ENCODE measurements at places on chromosomes 1 and 21.

DNA sequence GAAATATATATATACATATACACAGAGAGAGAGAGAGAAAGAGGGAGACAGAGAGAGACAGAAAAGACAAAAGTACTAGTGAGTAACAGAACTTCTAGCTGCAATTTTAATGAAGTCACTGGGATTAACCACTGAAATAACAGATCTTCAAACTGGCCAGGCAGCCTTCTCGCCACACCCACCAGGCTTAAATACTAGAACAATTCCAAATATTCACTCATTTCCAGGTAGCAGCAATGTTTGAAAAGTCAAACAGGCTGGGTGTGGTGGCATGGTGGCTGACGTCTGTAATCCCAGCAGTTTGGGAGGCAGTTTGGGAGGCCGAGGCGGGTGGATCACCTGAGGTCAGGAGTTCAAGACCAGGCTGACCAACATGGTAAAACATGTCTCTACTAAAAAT, 5.2 kb downstream of the PRDX1 start:
- no peak for DNase-seq

- no peak for DNase-seq
Measured at GRCh38 chr1:231890791-231891190, 264.2 kb downstream of the DISC1 start.

DNA sequence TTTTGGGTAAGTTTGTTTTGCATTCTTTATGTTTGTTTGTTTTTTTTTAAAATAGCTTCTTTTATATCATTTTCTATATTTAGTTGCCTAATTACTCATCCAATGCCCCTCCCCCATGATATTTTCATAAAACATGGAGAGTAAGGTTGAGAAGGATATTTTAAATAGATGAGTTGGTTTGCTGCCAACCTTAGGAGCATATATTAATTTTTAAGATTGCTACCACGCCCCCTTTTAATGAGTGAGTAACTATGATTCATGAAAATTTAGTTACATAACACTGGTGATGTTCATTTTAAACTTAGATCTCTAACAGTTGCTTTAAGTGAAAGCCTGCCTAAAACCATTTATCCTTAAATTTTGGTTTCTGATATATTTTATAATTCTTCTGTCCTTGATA, 18.7 kb downstream of the TMEM50A start:
- DNase-seq = no peak

DNA sequence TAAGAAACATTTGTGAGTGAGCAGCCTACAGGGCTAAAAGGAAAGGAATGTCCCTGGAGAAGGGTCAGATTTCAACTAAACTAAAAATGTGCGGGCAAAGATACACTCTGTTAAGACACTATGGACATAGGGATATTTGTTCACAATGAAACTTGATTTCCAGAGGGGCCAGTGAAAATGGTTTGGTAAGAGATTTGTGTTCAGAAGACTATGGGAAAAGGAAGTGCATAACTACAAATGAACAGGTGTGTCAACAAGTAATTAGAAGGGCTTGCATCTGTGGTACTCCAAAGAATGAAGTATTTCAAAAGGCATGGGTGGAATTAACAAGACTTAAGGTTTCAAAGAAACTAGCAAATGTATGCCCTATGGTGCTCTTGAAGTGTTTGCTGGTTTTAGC, 60.4 kb downstream of the NME7 start:
- no peak for DNase-seq

DNA sequence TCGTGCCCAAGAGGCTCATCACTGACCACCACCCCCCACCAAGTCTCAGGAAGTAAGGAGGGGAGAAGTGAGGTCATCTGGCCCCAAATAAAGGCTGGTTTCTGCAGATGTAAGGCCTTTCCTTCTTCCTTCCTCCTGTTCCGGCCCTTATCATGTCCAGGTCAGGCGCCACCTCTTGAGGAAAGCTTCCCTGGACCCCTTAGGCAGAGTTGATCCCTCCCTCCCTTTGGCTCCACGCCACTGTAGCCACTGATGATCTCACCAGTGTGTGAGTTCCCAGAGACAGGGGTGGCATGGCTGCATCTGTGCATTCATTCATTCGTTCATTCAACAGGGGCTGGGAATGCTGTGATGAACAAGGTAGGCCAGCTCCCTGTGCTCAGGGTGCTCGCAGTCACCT, 59.2 kb downstream of the TAS1R2 start:
- DNase-seq = no peak

DNA sequence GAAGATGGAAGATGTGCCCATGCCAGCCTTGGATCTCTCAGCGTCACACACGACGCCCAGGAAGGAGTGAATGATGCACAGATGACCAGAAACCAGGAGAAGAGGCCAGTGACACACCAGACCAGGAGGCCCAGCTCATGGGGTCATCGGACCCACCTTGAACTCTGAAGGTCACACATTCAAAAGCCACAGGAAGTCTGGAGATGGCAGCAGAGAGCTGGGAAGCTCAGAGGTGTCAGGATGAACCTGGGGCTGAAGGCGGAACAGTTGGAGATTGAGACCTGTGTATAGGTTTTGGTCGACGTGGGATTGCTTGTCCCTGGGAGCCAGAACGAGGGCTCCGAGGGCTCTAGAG, 43.6 kb downstream of the SLC19A1 start:
- DNase-seq = peak; percentile 13

DNA sequence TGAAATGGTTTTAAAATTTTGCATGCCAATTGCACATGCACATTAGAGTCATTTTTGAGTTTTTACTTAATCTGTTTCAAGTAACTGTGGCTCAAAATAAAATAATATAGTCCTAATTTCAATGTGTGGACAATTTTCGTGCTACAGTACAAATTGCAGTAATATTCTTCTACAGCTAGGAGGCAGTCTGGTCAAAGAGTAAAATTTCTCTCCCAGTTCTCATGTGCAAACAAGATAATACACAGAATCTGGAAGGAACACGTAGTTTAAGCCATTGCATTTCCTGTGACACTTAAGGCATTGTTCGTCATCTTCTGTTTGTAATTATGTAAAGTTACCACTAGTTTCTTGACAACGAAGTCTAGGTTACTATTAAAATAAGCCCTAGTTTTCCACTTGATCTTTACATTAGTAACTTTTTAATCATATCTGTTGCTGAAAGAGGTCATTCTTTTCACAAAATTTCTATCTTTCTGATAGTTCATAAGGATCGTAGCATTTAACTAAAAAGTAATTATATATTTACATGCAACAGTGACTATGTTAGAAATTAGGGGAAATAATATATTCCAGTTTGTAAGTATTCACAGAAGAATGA, 28.9 kb downstream of the ODR4 start:
- no peak for DNase-seq

DNA sequence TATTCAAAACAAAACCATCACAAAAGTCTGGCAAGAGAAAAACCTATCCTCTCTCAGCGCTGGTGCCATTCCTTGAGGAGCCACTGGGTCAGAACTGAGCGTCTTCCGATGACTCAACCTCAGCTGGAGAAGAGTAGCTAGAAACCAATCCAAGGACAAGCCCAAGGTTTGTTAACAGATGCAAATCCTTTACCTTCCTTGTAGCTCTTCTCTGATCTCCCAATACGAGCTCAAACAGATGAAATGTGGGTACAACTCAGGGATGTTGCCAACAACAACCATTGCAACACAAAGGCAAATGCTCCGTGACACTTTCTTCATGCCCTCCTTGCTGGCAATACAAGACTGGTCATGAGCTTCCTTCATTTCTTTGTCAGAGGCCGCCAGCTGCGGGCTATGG, 337.1 kb downstream of the SIPA1L2 start:
- no peak for DNase-seq

DNA sequence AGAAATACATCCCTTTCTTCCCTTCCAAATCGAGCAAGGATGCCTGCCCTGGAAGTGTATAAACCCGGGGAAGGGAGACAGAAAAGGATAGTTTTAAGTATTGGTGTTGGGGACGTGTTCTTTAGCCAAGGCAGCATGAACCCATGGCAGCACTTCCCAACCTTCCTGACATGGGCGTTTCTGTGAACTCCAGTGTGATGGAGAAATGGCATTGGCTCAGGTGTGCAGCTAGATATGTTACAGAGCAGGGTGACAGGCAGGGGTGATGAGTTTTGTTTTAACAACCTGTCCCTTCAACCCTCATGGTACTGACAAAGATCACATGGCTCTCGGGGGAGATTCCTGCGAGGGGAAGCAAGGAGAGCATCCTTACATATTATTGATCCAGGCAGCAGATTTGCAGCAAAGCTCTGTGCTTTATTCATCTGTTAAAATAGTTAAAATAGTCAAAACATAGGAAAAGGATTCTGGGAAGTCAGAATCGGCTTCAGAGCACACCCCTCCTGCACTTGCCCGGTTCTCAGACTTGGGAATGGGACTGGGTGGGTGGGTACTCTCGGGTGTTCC, 4.0 kb downstream of the MX1 start:
- DNase-seq = no peak

GRCh38 chr21:33492571-33492970, 1.1 kb upstream of the DNAJC28 start:
- no peak for DNase-seq

GRCh38 chr1:21546122-21546825, 37.1 kb downstream of the ALPL start:
- no peak for DNase-seq

GRCh38 chr1:94304553-94304952, 67.2 kb upstream of the ARHGAP29 start:
- no peak for DNase-seq

DNA sequence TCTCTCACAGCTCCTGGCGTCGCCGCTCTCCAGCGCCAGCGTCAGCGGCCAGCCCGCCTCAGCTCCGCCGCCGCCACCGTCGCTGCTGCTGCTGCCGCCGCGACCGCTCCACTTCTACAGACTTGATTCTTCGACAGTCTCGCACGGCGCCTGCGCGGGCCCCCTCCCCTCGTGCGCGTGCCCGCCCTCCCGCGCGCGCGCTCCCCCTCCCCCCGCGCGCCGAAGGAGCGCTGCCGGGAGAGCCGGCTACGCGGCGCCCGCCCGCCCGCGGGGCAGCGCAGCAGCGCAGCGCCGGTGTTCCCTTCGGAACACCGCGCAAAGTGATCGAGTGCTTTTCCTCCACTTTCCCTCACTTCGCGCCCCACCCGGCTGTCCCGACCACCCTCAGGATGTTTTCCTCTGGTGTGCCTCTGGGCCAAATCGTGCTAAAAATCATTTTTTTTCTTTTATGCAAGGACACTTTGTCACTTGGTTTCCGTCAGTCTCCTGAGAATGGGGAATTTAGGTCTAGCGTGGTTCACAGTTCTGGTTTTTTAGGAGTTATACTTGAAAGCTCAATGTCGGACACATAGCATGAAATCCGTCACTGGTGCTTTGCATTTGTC, at the start of gene IRF2BP2:
TSS of gene IRF2BP2 (minus strand) at position 118 of the 605 bp plus-strand sequence. CDS start 684 bp downstream, outside the sequence.
- DNase-seq = peak; percentile 89

- no peak for DNase-seq
Measured at GRCh38 chr1:232880354-232880753, 70.1 kb upstream of the NTPCR start.

DNA sequence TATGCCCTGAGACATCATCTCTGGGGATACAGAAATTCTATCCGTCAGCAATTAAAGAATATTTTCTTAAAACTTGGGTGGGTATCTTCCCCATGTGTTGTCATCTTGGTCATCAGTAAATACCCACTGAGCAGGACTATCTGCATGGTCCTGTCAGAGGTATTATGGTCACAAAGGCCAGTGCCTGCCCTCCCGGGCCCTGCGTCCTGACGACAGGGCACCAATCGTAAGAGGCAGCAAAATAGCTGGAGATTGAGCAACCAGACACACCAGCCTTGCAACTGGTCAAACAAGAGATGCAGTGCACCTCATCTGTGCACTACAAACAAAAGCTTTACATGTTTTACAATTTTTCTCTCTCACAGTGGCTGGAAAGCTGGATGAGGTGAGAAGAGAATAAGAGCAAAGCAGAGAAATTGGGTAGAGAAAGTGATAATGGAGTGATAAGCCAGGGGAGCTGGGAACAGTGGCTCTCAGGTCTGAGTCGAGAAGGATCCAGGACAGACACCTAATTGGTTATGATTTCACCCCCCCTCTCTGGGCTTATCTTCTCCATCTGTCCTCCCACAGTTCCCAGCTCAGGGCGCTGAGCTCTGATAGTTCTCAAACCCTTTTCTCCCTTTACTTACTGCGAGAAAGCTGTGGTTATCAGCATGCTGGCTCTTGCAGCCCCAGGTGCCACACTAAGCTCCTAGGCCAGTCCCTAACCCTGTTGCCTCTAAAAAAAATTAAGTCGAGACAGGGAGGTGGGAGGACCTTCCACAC, 8.8 kb upstream of the SRP9 start:
- DNase-seq = no peak

GRCh38 chr1:151340870-151341754, 5.9 kb downstream of the RFX5 start:
- peak; percentile 57 for DNase-seq

GRCh38 chr21:37536616-37537278, 170.2 kb downstream of the DYRK1A start:
- DNase-seq = no peak

- DNase-seq = no peak
Measured at GRCh38 chr1:207455183-207455754, 1.1 kb downstream of the CR2 start.

GRCh38 chr1:17635811-17636210, 96.3 kb downstream of the ARHGEF10L start:
- DNase-seq = peak; percentile 80

DNA sequence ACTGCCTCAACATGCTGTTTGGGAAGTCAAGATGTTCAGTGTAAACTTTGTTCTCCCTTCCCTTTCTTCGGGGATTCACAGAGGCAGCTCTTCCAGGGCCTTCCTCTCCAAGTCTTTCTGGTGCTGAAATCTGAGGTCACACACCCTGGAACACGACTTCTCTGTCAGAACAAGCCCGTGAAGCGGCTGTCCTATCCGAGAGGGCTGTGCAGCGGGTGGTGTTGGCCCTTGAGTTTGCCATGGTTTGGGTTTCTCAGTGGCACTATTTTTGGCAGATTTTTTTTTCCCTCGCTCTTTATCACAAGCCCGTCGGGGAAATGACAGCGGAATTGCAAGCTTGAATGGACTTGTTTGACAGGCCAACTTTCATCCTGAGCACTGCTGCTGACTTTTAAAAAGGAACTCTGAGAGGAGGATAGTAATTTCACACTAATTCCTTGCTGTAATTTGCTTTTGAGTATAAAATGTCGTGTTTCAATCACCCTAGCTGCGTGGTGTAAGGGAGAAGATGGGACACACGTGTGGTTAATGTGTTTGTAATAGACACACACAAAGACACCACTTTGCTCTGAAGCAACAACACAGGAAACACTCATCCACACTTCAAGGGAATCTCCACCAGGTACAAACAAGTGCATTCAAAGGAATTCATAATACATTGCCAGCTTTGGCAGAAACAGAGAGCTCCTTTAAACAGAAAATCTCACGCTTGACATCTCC, 60.1 kb upstream of the TARBP1 start:
- no peak for DNase-seq

- DNase-seq = no peak
Measured at GRCh38 chr1:118032883-118033282, 103.3 kb downstream of the WDR3 start.

- no peak for DNase-seq
Measured at GRCh38 chr1:42429603-42430002, 26.2 kb downstream of the ZMYND12 start.

- no peak for DNase-seq
Measured at GRCh38 chr1:86231076-86231475, 74.5 kb upstream of the COL24A1 start.

- no peak for DNase-seq
Measured at GRCh38 chr21:32278103-32278502, 746 bp downstream of the MIS18A start.

- no peak for DNase-seq
Measured at GRCh38 chr21:32308696-32309095, 10.0 kb downstream of the MRAP start.
